ENCODE measurements at places on chromosomes 4 and X. TPM values are rescaled to one million over a fixed set of nuclear protein-coding genes. Genes with fewer than 3 reads are reported as not detected.

DNA sequence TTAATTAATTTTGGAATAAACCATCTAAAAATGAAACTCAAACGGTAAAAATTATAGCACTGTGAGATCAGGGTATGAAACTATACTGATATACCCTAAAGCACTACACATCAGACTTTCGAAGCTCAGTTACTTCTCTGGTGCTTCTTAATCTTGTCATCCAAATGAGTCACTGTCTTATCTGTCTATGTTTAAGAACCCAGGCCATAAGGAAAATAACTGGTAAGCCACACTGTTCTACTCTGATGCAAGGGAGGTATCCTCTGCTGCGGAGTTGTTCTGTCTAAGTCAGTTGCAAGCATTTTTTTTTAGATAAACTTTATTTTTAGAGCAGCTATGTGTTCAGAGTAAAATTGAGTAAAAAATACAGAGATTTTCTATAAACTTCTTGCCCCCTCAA is 830.8 kb upstream of the POU3F4 start:
- DNase-seq, result no peak

DNA sequence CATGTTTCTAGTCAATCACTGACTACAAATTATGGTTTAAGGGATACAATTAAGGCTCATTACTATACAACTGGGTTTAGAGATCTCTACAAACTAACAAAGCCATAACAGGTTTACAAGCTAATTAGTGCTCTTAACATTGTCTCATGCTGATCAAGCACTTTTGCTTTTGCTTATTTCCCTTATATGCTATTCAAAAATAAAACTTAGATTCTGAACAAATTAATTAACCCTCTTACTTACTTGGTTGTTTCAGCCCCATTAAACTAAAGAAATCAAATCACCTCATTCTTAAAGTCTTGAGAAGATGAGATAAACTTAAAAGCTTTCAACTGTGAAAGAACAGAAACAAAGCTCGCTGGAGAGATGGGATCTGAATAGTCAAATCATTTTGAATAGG is 2024.5 kb upstream of the ADGRL3 start:
- DNase-seq, result no peak

DNA sequence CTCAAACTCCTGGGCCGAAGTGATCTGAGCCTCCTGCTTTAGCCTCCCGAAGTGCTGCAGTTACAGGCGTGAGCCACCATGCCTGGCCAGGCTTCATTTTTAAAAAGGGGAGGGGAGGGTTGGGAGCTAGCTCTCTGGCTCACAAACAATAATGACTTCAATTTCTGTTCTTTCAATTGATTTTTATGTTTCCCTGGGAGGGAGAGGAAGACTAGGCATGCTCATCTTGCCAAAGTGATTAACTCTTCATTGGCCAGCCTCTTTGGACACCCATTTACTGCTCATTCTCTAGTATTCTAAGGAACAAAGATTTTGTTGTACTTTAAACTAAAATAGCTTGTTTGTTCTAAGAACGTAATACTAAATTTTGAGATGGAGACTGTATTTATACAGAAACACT is 43.4 kb upstream of the TRIM2 start:
- no peak for DNase-seq

C4orf54 gene
- not detected for total RNA-seq

DNA sequence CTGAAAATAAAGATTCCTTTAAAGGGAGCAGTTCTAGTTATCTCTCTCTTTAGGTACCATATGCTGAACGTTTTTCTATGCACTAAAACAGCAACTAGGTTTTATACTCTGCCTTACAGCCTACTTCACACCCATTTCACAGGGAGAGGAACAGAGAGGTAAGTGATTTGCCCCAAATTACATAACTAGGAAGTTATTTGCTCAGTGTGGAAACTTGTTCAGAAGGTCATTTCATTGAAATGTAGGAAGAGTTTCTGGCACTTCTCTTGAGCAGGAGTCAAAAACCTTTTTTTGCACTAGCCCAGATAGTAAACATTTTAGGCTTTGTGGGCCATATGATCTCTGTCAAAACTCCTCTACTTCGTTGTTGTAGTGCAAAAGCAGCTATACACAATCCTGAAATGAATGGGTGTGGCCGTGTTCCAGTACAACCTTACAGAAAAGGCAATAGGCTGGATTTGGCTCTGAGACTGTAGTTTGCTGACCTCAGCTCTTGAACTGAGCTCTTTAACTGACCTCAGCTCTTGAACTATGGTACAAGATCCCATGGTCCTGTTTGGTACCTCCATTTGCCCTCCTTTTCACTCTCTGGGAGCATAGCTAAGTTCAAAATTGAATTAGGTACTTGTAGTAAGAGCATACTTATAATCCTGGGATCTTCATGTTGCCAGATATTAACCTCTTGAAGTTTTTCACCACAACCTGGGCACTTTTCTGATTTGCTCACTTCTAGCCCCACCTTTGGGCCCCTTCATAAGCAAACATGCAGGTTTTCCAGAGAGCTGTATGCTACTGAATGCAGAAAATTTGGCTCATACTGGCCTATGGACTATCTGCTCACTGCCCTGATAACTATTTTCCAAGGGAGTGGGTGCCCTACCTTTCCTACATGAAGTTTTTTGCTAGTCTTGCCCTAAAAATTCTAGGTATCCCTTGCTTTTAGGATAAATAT is 53.3 kb downstream of the AR start:
- no peak for DNase-seq

Measured in WTC11 (cell line).